ENCODE measurements at places on chromosomes 12 and 14.

GRCh38 chr12:20148241-20148640 is 220.1 kb upstream of the PDE3A start:
- DNase-seq: no peak

- DNase-seq: no peak
These were observed 280.3 kb upstream of the AMIGO2 start for GRCh38 chr12:47360093-47360480.

DNA sequence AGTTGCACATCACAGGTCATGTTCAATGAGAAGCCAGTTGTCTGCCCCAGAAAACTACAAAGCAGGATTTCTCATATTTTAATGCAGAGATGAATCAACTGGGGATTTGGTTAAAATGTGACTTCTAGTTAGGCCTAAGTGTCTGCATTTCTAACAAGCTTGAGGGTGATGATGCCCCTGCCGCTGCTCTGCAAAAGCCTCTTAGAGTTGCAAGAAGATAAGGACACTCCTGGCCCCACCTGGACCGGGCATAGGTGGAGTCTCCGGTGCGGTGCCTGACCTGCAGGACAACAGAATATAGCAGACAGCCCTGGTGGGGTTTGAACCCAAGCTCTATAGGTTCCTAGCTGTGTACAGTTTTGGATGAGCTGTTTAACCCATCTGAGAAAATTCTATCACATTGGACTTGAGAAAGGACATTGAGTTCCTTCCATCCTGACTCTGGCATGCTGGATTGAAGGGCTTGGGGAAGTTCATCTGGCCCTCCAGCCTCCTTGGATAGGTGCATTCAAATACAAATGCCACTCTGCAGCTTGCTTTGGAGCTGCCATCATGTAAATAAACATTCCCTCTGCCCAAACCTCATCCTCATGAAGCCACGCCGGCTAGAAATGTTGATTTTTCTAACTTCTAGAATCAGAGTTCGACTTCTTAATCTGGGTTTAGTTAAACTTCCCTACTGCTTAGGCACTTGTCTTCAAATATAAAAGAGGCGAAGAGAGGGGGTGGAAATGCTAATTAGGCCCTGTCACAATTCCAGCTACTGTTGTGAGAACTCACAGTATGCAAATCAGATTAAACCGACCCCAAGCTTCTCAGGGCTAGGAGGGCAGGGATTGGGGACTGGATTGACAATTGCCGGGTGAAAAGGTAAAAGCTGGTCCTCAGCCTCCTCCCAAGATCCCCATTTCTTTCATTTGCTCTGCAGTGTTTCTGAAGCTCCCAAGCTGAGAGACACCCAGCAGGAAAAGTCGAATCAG is 1225.6 kb downstream of the VRK1 start:
- no peak for DNase-seq

- no peak for DNase-seq
These were observed 213.2 kb upstream of the DIO3 start for GRCh38 chr14:101347893-101348777.

- DNase-seq: no peak
These were observed 20.3 kb downstream of the PRICKLE1 start for GRCh38 chr12:42568952-42569915.

- no peak for DNase-seq
These were observed 308.7 kb downstream of the SOX5 start for GRCh38 chr12:23640754-23641153.

GRCh38 chr12:4228122-4228580 is 45.4 kb upstream of the CCND2 start:
- DNase-seq: no peak

DNA sequence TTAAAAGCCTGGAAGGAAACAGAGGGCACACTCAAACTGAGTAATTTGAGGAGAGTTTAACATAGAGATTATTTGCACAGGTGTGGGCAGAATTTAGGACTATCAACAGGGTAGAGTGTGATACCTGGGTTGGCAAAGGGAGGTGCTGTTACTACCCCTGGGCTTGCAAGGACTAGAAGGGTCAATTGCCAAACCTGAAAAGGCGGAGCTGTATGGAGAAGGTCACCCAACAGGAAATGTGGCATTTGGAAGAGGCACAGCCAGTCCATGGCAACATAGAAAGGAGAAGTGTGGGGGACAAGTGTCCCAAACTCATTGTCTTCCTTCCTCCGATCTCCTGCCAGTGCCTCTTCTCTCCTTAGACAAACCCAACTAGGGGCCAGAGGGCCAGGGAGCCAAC is 21.6 kb upstream of the MED13L start:
- DNase-seq: no peak

DNA sequence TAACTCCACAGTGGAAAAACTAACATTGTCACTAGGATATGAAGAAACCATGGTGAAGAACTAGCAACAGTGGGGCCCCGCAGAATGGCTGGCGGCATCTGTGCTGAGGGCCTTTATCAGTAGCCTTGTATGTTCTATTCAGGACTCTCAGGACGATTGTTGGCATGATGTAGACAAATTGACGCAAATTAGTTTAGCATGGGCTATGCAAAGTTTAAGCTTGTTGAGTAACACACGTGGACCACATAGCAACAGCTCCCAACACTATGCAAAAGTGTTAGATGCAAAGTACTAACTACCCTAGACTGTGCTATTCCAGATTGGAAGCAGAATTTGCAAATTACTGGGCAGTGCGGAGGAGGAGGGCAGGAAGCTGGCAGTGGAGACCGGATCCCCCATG is 38.2 kb upstream of the TMEM263 start:
- no peak for DNase-seq

DNA sequence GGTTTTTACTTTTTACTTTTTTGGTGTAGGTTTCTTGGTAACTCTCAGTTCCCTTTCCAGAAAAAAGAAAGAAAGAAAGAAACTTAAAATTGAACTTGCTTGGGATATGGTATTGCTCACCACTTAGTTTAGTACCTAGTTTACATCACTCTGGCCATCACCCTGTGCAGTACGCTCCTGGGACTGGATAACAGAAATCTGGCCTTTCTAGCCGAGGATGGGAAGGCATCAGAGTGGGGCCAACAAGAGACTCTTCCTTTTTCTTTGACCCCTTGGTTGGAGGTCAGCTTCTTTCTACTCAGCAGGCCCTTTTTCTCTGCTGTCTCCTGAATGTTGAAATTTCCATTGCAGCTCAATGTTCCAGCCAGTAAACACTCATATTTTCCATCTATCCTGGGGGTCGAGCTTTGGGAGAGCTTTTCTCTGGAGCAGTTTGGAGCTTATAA is 156.6 kb downstream of the TGFB3 start:
- no peak for DNase-seq

DNA sequence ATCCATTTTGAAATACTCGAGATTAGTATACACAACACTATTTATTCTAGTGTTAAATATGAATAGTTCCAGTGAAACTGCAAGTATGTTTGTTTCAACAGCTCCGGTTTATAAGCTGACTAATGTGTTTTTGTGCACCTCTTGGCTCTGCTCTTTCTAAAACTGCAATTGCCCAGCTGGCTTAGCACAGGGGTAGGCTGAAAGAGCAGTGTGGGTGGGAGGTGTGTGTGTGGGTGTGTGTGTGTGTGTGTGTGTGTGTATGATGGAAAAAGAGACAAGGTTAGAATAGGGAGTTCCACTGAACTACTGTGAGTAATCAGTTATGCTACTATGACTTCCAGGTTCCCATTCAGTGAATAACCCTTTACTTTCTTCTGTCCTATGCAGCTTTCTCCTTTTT is 37.8 kb upstream of the DDHD1 start:
- DNase-seq: no peak

DNA sequence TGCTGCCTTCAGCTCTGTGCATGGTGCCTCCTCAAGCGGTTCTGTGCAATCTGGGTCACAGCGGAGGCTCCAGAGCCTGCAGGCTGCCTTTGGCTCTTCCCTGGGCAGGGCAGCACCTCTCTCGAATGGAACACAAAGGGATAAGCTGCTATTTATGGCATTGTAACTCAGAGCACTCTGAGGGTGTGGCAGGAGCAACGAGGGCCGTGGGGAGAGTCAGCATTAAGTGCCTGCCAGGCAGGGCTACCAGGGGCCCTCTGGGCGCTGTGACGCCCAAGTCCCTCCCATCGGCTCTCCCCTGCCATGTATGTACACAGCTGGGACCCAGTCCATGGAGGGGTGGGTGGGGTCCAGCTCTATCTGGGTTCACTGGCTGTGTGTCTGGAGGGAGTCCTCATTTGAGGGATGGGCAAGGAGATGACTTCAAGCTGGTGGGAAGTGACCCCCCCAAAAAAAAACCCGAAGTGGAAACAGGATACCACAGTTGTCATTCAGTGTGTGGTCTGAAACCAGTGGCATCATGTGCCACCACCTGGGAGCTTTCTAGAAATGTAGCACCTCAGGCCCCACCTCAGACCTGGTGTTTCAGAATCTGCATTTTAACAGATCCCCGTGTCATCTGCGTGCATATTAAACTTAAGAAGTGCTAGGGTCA is 44.0 kb upstream of the OAS1 start:
- peak; percentile 39 for DNase-seq

DNA sequence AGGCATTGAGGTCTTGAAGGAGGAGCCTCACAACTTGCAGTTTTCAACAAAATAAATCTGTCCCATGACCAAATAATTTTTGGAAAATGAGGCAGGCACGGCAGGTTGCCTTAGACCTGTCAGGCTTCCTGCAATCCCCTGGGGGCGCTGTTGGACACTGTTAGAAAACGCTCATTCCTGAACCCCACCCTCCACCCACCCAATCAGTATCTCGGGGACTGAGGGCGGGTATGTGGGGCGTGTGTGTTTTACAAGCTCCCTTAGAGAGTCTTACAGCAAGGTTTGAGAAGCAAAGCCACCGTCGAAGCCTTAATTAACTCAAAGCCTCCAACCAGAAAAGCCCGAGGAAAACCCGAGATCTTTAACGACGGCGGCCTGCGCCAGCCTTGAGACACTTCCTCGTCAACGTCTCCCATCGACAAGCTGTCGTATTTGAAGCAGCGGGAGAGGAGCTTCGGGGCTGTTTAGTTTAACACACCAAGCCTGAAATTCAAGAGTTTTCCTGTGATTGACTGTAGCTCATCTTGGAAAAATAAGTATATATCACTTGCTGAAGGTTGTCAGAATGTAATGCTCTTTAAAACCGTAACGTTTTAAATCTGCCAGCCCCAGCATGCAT is 123.0 kb downstream of the GLT1D1 start:
- DNase-seq: peak; percentile 75

DNA sequence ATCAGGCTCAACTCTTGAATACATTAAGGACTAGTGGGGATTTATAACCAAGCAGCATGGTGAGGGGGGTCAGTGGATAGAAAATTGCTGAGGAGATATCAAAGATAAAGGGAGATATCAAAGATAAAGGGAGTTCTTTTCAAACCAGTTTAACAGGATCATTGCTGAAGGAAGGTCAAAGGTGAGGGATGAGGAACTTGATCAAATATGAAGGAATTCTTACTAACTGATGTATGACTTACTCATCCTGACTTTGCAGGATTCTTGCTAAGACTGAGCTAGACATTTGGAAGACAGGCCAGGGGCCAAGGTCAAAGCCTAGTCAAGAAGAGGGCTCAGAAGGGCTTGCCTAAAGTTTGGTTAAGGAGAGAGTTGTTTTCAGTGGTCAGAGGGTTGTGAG is 4.8 kb downstream of the ABHD4 start:
- DNase-seq: no peak

DNA sequence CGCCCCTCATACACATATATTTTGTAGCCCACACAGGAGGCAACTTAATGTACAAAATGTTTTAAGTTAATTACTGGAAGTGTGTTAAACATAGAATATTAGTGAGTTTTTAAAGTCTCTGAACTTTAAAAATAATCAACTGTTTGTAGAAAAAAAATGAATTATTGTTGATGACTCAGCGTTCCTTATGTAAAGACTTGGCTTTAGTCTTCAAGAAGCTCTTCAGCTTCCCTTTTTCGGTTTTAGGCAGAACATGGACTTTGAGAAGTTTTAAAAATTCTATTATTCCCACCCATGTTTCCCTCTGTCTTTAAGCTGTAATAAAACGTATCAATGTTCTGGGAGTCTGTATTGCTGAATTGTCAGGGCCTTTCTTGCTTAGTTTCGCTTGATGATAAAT is 269.5 kb downstream of the FBXL14 start:
- DNase-seq: no peak

DNA sequence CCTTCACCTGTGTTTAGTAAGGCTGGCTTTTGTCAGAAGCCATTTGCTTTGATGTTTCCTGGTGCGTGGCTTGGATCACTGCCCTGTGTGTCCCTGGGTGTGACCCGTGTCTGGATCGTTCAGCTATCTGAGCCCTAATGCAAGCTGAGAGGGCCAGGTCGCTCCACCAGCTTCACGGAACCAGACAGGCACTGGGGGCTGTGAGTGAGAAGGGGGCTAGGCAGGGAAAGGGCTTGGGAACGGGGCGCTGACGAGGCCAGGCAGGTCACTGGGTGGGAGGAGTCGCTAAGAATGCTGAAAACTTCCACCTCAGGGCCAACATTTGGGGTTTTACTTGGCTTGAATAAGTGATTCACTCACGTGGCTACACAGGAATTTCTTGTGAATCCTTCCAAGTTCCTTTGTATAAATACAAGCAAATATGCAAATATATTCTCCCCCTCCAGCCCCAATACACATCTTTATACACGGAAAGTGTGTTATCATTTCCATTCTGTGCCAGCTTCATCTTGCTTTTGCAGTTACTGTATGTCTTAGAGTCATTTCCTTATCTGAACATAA is 24.2 kb upstream of the MMP17 start:
- DNase-seq: no peak

DNA sequence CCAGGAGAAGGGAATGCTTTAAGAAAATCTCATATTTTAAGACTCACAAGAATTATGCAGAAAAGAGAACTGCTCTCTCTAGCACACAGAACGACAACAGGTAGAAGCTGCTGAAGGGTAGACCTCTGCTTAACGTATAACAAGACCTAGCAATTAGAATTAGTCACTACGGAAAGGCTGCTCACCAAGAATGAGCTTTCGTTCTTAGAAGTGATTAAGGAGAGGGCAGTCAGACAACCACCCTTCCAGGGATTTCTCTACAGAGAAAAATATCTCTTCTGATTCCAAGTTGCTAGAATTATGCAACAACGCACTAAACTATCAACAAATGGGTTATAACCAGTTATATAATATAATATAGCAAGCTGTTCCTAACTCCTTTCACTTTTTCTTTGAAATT is 18.6 kb downstream of the LRIG3 start:
- DNase-seq: no peak

- DNase-seq: no peak
These were observed 416.9 kb downstream of the TMEM132D start for GRCh38 chr12:129486931-129487330.

GRCh38 chr12:99232324-99232723 is 415.2 kb upstream of the GARIN6 start:
- DNase-seq: no peak

GRCh38 chr14:103071544-103072251 is 12.3 kb upstream of the LBHD2 start:
- no peak for DNase-seq

DNA sequence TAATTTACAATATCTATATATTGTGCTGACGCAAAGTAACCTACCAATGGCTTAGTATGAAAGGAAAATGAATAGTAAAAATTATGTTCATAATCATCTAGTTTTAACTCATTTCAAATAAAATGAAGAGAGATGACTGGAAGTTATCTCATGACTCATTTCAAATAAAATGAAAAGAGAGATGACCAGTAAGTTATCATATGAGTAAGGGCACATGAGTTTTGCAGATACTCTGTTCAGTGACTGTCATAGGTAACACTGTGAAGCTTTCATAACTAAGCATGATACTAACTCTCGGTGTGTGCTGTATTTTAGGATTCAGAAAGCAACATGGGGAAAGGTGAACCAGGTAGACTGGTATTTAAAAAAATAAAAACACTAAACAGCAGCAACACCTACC is 364.5 kb upstream of the DIO2 start:
- no peak for DNase-seq
